ENCODE measurements at places on chromosomes 6 and 20.

- H3K27me3 ChIP-seq: peaks cover 11% of the 10 kb centered on the region
- H3K36me3 ChIP-seq: no peaks in the 10 kb centered on the region
- H3K4me1 ChIP-seq: no peaks in the 10 kb centered on the region
Measured at GRCh38 chr20:61949714-61950640, 115.7 kb downstream of the TAF4 start.

DNA sequence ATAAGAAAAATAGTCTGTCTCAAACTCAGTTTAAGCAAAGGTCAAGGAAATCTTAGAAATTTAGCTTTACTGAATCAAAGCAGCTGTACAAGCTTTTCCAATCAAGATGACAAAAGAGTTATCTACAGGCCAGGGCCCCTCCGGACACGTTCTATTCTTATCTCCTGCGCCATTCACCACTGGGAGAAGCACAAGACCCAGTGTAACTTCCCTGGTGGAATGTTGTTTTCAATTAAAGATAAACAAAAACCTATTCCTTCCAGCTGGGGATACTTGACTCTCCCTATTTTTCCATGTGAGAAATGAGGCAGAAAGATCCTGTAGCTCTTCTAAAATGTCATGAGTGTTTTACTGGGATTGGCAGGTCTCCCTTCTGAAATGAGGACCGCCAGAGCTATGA lies 123.3 kb downstream of the TBX18 start:
- H3K27ac ChIP-seq: no peak overlapping the region
- no peak for DNase-seq
- H3K36me3 ChIP-seq: no peaks in the 10 kb centered on the region
- H3K27me3 ChIP-seq: no peaks in the 10 kb centered on the region
- H3K4me1 ChIP-seq: no peaks in the 10 kb centered on the region

DNA sequence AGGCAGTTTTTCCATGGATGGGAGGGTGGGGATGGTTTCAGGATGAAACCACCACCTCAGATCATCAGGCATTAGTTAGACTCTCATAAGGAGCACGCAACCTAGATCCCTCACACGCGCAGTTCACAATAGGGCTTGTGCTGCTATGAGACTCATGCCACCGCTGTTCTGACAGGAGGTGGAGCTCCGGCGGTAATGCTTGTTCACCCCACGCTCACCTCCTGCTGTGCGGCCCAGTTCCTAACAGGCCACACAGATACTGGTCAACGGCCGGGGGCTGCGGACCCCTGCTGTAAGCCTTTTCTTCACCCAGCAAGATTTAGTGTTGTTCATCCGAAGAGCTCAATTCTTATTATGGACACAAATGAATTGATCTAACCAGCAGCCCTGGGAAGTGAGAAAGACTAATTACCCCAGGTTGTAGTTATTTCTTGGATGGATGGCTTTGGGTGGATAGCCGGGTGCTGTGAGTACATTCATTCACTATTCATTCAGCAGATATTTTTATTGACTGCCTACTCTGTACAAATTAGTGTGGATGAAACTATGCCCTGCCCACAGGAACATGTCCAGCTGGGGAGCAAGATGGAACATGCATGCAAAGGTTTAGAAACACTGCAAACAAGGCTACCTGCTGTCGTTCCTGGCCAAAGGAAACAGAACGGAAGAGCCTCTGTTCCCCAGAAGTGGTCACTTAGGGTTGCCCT lies 57.2 kb downstream of the RIOK1 start:
- no peaks in the 10 kb centered on the region for H3K27me3 ChIP-seq
- H3K27ac ChIP-seq: no peak overlapping the region
- DNase-seq: no peak
- H3K36me3 ChIP-seq: no peaks in the 10 kb centered on the region
- no peaks in the 10 kb centered on the region for H3K4me1 ChIP-seq
- no peak overlapping the region for H3K4me3 ChIP-seq

DNA sequence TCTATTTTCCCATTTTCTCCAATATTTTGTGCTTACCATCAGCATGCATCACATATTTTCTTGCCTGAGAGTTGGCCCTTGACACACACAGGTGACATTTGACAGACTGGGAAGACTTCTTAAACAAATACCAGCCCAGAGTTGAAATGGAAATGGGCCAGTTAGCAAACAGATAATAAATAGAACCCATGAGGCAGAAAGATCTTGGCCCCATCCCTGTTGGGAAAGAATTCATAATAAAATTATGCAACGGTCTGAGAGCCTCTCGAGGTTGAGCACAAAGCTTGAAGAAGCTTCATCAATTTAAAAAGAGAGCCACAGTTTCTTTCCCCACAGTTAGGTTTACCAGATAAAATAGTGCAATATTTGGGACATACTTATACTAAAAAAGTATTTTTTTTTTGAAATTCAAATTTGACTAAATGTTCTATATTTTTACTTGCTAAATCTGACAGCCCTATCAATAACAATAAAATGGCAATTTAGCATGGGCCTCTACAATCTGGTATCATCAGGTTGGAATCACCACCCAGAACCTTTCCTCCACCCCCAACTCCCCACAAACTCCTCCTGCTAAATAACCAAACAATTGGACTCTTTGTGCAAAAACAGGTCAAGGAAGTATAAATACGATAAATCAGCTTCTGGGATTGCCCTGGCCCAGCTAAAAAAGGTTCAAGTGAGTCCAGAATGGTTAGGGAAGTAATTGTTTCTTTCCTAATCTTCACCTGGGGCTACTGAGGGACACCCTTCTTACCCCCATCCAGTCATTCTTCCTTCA lies 129.8 kb downstream of the CD164 start:
- no peaks in the 10 kb centered on the region for H3K27me3 ChIP-seq
- peak overlapping the region; percentile 51 for H3K27ac ChIP-seq
- H3K4me3 ChIP-seq: no peak overlapping the region
- no peak for DNase-seq
- peaks cover 50% of the 10 kb centered on the region for H3K4me1 ChIP-seq

All from transverse colon (tissue), 4 donors.